ENCODE measurements at places on chromosomes 1 and 21.

GRCh38 chr21:16154951-16155635 lies 425.3 kb downstream of the USP25 start:
- H3K27ac ChIP-seq: no peak overlapping the region
- no peaks in the 10 kb centered on the region for H3K27me3 ChIP-seq
- no peaks in the 10 kb centered on the region for H3K36me3 ChIP-seq
- H3K4me1 ChIP-seq: no peaks in the 10 kb centered on the region
- H3K4me3 ChIP-seq: no peak overlapping the region

DNA sequence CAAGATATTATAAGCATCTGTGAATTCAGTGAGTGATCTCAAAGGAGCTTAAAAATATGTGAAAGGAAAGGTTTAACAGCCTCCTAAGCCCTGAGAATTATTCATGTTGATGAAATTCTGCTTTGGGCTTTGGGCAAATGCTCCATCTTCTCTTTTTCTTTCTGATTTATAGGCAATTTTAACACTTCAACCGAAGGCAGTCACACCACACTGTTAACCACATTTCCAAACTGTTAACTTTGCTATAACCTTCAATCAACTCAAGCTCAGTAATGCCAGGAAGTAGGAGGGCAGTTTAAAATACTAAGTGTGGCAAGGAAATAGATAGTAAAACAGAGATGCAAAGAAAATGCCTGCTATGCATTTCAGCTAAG lies 54.4 kb upstream of the NEK7 start:
- peaks cover 14% of the 10 kb centered on the region for H3K27me3 ChIP-seq
- no peak overlapping the region for H3K4me3 ChIP-seq
- H3K27ac ChIP-seq: no peak overlapping the region
- H3K4me1 ChIP-seq: no peaks in the 10 kb centered on the region
- no peak for DNase-seq
- H3K36me3 ChIP-seq: no peaks in the 10 kb centered on the region

- no peaks in the 10 kb centered on the region for H3K27me3 ChIP-seq
- peaks cover 81% of the 10 kb centered on the region for H3K36me3 ChIP-seq
- H3K4me3 ChIP-seq: no peak overlapping the region
- no peaks in the 10 kb centered on the region for H3K4me1 ChIP-seq
- no peak for DNase-seq
These were observed 22.8 kb downstream of the WDR26 start for GRCh38 chr1:224411766-224412165.

- H3K27me3 ChIP-seq: no peaks in the 10 kb centered on the region
- DNase-seq: no peak
- no peaks in the 10 kb centered on the region for H3K36me3 ChIP-seq
- no peak within 1 kb of the TSS for H3K27ac ChIP-seq
- no peaks in the 10 kb centered on the region for H3K4me1 ChIP-seq
These were observed at the start of gene CASQ1 for GRCh38 chr1:160189649-160190625. TSS of gene CASQ1 (plus strand) at chr1:160190575. CDS start at chr1:160190752, 177 bp downstream.

DNA sequence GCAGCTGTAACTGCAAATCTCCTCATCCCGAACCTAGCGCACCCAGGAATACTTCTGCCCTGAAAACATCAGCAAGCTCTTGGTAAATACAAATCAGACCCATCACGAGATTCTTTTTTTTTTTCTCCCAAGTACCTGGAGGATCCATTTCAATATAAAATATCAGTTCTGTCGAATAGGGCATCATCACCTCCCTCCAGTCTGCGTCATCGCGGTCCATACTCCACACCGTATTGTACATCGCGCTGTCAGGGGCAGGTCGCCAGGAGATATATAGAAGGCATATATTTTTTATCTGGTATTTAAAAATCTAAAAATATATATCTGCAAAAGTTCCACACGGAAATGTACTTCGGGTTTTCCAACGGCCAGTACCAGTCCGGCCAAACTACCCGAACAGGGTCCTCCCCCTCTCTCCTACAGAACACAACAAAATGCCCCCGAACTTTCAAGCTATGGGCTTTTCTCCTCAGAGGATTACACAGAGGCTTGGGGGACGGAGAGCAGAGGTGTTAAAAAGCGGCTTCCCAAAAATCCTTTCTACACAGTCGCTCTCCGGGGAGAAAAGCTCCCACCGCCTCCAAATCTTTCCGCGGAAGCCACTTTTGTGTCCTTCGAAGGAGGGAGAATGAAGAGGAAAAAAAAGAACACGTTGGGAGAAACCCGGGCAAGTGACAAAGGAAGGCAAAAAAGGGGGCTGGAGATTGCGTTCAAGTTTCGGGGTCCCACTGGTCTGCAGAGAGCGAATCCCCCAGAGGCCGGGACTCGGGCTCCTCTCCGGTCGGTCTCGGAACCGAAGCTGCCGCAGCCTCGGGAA lies 509 bp downstream of the PIK3R3 start:
- H3K36me3 ChIP-seq: no peaks in the 10 kb centered on the region
- DNase-seq: peak; percentile 22
- peaks cover 22% of the 10 kb centered on the region for H3K4me1 ChIP-seq
- H3K27ac ChIP-seq: peak overlapping the region; percentile 65

- H3K4me3 ChIP-seq: no peak overlapping the region
- H3K27me3 ChIP-seq: peaks cover 8% of the 10 kb centered on the region
- DNase-seq: no peak
- H3K27ac ChIP-seq: no peak overlapping the region
These were observed 93.8 kb downstream of the CHD1L start for GRCh38 chr1:147336291-147336690.

DNA sequence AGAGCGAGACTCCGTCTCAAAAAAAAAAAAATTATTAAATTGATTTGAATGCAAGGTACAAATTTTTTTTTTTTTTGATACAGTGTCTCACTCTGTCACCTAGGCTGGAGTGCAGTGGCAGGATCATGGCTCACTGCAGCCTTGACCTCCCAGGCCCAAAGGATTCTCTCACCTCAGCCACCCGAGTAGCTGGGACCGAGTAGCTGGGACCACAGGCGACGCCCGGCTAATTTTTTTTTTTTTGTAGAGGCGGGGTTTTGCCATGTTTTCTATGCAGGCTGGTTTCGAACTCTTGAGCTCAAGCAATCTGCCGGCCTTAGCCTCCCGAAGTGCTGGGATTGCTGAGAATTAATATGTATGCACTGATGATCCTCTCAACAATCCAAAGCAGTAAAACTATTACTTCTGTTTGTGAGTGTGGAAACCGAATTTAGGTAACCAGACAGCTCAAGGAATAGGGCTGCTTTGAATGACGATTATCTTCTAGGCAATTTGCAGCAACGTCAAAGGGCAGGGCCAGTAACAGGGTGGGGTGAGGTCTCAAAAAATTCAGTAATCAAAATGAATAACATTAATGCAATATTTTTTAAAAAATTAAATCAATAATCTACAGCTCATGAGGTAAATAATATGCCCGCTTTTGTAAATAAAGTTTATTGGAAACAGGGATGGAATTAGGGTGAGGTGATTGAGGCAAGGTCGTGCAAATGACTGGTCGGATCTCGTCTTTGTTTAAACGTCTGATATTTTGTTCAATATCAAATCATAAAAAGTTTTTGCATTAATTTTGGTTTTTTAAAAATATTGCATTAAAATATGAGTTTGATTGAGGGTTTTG lies 1.2 kb downstream of the CLSPN start:
- peak overlapping the region; percentile 82 for H3K27ac ChIP-seq
- H3K4me1 ChIP-seq: peaks cover 7% of the 10 kb centered on the region
- peak overlapping the region; percentile 77 for H3K4me3 ChIP-seq
- no peak for DNase-seq

- H3K4me3 ChIP-seq: no peak overlapping the region
- no peaks in the 10 kb centered on the region for H3K27me3 ChIP-seq
- DNase-seq: peak; percentile 51
- H3K27ac ChIP-seq: no peak overlapping the region
These were observed 5.3 kb upstream of the SLC6A9 start for GRCh38 chr1:44036409-44037139.

DNA sequence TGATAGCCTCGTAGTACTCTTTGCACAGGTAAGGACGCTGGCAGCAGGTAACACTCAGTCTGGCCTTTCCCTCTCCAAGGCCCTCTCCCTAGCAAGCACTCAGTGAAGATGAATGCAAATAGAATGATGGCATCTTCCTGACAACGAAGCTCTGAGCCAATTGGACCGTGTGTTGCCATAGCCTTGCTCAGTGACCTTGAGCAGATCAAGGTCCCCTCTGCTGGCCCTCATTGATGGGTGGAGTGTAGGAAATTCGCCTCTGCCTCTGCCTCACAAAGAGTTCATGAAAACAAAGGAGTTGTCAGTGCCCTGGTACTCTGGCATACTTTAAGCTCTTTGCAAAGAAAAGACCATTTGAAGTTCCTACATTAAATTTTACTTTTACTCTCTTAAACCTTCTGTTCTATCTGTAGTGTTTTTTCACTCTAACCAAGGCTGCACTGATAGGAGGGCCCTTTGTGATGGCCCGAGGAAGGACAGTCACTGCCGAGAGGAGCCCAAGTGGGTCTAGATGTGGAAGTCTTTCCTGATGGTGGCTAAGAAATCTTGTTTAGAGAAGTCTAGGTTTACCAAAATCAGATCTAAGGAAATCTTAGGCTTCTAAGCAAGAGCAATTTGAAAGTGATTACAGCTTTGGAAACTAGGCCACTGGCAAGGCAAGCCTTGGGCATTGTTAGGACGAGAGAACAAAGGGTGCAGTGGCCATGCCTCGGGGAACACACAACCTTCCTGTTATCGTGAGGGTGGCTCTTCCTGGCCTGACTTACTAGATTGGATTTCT lies 38.2 kb downstream of the SMYD2 start:
- no peak overlapping the region for H3K27ac ChIP-seq
- H3K4me1 ChIP-seq: no peaks in the 10 kb centered on the region
- H3K27me3 ChIP-seq: no peaks in the 10 kb centered on the region
- no peak for DNase-seq
- peaks cover 41% of the 10 kb centered on the region for H3K36me3 ChIP-seq

GRCh38 chr1:111731956-111732355 lies 7.2 kb downstream of the INKA2 start:
- peaks cover 8% of the 10 kb centered on the region for H3K27me3 ChIP-seq
- H3K27ac ChIP-seq: no peak overlapping the region
- DNase-seq: no peak
- H3K4me3 ChIP-seq: no peak overlapping the region
- no peaks in the 10 kb centered on the region for H3K4me1 ChIP-seq

GRCh38 chr21:29470397-29470796 lies 171.7 kb downstream of the BACH1 start:
- H3K36me3 ChIP-seq: peaks cover 3% of the 10 kb centered on the region
- DNase-seq: no peak
- no peak overlapping the region for H3K27ac ChIP-seq
- no peaks in the 10 kb centered on the region for H3K27me3 ChIP-seq
- no peak overlapping the region for H3K4me3 ChIP-seq

GRCh38 chr21:32331444-32332305 lies 33.0 kb downstream of the MRAP start:
- H3K27ac ChIP-seq: no peak overlapping the region
- no peaks in the 10 kb centered on the region for H3K4me1 ChIP-seq
- DNase-seq: no peak
- H3K4me3 ChIP-seq: no peak overlapping the region
- no peaks in the 10 kb centered on the region for H3K27me3 ChIP-seq

DNA sequence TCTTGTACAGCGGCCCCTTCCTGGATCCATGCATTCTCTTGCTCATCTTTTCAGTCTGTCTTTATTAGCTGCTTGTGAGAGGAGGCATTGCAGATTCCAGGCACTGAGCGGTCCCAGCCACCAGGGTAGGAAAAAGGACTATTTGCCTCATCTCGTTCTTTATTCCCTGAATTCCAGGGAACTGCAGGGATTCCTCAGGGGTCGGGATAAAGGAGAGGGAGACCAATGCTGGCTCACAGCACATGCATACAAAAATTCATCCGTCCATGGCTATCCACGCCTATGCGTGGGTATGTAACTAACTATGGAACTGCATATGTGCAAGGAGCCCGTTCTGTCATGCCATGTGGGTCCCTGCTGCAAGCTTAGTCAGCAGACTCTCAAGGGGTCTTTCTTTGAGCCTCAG lies 879 bp upstream of the PLPPR5 start:
- H3K4me3 ChIP-seq: no peak overlapping the region
- H3K36me3 ChIP-seq: no peaks in the 10 kb centered on the region
- DNase-seq: no peak
- H3K4me1 ChIP-seq: peaks cover 8% of the 10 kb centered on the region

DNA sequence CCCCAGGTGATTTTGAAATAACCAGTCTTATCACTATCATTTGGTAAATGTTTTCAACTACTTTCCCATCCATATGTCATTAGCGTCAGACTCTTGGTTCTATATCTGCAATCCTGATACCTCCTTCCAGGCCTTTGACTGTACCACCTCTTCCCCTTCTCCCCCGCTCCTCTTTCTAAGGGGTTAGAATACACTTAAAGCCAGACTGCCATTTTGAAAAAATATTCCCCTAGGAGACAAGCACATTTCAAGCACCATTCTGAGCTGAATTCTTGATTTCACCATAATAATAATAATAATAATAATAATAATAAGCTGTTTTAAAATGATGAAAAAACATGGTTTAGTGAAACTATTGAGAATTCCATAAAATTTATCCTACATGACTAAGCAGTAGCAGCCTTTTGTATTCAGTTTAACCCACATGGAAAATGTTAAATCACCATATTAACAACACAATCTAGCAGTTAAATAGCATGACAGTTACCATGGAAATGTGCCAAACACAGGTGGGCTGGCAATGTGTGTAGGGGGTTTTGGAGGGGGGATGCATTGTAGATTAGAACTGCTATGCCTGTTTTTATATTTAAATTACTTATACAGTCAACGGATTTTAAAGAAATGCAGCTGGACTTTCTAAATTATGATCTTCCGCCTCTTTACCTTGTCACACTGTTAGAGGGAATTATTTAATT lies 480.2 kb upstream of the DEPDC1 start:
- no peak overlapping the region for H3K4me3 ChIP-seq
- no peaks in the 10 kb centered on the region for H3K36me3 ChIP-seq
- H3K27ac ChIP-seq: no peak overlapping the region
- no peaks in the 10 kb centered on the region for H3K4me1 ChIP-seq

GRCh38 chr1:98929437-98929836 lies 75.2 kb downstream of the PLPPR5 start:
- no peaks in the 10 kb centered on the region for H3K4me1 ChIP-seq
- no peak overlapping the region for H3K27ac ChIP-seq
- no peak for DNase-seq

DNA sequence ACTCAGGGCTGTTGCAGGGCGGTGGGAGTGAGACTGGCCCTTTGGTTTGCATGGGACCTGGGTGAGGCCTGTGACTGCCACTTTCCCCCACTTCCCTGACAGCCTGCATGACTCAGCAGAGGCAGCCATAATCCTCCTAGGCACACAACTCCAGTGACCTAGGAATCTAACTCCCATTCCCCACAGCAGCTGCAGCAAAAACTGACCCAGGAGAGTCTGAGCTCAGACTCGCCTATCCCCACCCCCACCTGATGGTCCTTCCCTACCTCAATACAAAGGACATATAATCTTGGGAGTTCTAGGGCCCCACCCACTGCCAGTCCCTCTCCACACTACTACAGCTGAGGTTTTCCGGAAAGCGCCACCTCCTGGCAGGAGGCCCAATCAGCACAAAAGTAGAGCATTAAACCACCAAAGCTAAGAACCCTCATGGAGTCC lies 26.7 kb downstream of the NDC1 start:
- H3K27me3 ChIP-seq: no peaks in the 10 kb centered on the region
- no peak overlapping the region for H3K27ac ChIP-seq
- no peaks in the 10 kb centered on the region for H3K4me1 ChIP-seq
- no peak overlapping the region for H3K4me3 ChIP-seq

Measured in CD4-positive, CD25-positive, alpha-beta regulatory T cell (primary cell).